ENCODE measurements at places on chromosomes 16 and 17.

- DNase-seq = no peak
Observed at GRCh38 chr17:64579917-64580316, 73.1 kb downstream of the CEP95 start.

DNA sequence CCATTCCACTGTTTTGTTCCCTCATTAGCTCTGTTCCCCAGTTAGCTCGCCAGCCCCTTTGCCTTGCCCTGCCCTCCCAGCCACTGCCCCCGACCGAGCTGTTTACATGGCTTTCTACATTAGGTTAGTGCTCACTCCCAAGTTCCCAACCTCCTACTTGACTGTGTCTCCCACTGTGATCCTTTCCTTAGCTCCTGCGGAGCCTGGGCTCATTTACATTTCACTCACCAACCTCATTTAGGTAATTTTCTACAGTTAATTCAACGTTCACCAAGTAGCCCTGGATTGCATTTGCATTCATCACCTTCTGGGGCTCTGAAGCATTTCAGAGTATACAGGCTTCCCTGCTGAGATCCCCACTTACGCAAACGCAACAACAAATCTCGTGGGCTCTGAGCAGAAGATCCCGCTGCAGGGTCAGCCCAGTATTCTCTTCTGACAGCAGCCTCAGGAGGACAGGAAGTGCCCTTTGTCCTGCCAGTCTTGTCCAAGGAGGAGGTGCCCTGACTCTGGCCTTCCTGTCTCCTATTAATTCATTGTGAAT, 325.8 kb upstream of the CCL2 start:
- no peak for DNase-seq

DNA sequence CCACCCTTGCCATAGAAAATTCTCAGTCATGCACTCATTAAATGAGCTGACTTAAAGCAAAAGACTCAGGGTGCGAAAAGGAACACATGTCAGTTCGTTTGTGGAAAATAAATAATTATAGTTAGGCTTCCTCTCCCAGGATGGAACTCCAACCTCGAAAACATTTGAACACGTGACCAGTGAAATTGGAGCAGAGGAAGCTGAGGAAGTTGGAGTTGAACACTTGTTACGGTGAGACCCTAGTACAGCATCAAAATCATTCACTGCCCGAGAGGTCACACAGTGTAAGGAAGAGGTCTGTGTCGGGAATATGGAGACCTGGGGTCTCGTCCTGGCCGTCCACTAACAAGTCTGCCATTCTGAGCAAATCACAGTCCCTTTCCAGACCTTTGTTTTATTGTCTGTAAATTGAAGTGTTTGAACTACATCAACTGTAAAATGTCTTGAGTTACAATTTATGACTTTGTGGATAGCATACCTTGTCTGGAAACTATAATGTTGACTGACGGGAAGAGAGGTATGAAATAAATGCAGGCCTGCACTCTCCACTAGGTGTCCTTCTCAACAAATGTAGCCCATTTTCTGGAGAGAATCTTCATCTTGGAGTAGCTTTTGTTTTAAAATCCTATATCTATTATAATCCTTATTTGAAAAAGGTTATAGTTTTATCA, 7.7 kb downstream of the PSMD7 start:
- no peak for DNase-seq

DNA sequence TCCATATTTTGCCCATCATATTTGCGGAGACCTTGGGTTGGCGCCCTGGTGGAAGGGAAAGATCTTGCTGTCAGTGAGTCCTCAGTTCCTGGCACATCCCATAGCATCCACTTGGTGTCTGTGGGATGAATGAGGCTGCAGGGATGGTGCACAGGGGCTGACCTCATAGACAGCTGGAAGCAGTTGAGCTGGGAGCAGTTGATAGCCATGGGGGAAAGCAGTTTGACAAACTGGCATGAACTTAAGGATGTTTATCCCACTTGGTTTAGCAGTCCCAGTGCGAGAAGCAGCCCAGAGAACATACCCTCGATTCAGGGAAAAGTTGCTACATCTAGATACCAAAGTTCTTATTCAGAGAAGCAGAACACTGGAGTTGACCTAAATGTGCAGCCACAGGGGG, 80.7 kb downstream of the SNX29 start:
- no peak for DNase-seq

DNA sequence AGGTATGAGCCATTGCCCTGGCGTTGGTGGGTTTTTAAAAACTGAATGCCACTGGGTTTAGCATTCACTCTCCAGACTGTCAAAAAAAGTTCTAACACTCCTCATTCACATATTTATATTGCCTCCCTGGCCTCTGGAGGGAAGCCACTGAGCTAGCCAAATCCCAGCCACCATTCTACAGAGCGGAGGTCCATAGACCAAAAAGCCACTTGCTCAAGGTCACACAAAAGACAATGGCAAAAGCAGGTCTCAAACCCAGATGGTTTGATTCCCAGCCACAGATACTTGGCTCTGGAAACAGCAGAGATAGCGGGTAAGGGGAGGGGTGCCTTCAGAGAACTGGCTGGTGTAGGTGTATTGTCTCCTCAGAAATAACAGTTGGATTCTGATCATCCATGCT, 18.0 kb upstream of the CDIPT start:
- no peak for DNase-seq

Data from NCI-H187 treated with DMSO at 0.1 percent for 48 hours (cell line).